Activated naive CD8-positive, alpha-beta T cell treated with anti-CD3 and anti-CD28 coated beads for 36 hours (primary cell): ENCODE measurements at places on chromosomes 6 and 20. TPM values are rescaled to one million over a fixed set of nuclear protein-coding genes. Genes with fewer than 3 reads are reported as not detected.

GRCh38 chr6:106253172-106253571 lies 72.4 kb downstream of the ATG5 start:
- H3K36me3 ChIP-seq: peaks cover 1% of the 10 kb centered on the region
- no peak for DNase-seq
- peaks cover 12% of the 10 kb centered on the region for H3K4me1 ChIP-seq

- H3K36me3 ChIP-seq: peaks cover 4% of the 10 kb centered on the region
- H3K4me1 ChIP-seq: no peaks in the 10 kb centered on the region
- no peak overlapping the region for H3K27ac ChIP-seq
- DNase-seq: no peak
- H3K4me3 ChIP-seq: no peak overlapping the region
Observed at GRCh38 chr6:38174315-38174714, 354.8 kb downstream of the ZFAND3 start.

DNA sequence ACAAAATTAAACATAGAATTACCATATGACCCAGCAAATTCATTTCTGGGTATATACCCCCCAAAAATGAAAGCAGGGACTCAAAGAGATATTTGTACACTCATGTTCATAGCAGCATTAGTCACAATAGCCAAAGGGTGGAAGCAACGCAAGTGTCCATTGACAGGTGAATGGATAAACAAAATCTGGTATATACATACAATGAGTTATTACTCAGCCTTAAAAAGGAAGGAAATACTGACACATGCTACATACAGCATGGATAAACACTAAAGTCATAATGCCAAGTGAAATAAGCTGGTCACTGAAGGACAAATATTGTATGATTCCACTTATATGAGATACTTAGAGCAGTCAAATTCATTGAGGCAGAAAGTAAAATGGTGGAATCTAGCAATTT lies 5.3 kb upstream of the STX11 start:
- H3K4me1 ChIP-seq: peaks cover 4% of the 10 kb centered on the region
- H3K36me3 ChIP-seq: no peaks in the 10 kb centered on the region
- H3K27ac ChIP-seq: no peak overlapping the region
- H3K27me3 ChIP-seq: peaks cover 3% of the 10 kb centered on the region
- DNase-seq: no peak
- no peak overlapping the region for H3K4me3 ChIP-seq

Gene PKHD1
- total RNA-seq: not detected

DNA sequence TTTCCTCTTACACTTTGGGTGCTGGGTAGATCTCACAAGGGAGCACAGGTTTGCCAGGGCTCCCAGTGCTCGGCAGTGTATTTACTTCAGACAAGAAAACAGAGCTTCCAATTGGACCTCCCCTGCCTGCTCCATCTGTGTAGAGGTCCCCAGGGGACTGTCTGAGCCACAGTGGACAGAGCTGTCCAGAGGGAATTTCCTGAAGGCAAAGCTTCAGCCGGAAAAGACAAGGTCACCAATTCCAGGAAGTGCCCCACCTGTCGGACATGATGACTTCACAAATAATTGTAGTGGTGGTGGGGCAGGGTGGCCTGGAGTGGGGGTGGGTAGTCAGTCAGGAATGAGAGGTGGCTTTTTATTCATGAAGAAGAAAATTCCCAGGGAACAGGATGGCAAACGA lies 18.6 kb downstream of the ADGRF5 start:
- no peak overlapping the region for H3K4me3 ChIP-seq
- peaks cover 13% of the 10 kb centered on the region for H3K27me3 ChIP-seq

DNA sequence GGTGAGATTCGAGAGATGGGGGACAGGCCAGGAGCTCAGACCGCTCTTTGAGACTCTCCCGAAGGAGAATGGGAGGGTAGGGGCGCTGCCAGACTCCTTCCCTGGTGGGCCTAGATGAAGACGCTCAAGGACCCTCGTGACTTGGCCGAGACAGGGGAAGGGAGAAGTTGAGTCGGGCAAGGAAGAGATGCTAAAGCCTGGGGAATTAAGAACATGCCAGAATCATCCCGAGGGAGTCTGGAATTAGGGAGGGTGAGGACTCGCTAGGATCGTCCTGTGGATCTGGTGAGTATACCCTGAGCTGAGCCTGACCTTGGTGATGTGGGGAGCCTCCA lies 529 bp downstream of the UBE2C start:
- no peaks in the 10 kb centered on the region for H3K27me3 ChIP-seq
- DNase-seq: no peak
- peaks cover 46% of the 10 kb centered on the region for H3K36me3 ChIP-seq
- peak overlapping the region; percentile 98 for H3K4me3 ChIP-seq
- H3K4me1 ChIP-seq: peaks cover 13% of the 10 kb centered on the region

Gene LAMP5
- not detected for total RNA-seq

DNA sequence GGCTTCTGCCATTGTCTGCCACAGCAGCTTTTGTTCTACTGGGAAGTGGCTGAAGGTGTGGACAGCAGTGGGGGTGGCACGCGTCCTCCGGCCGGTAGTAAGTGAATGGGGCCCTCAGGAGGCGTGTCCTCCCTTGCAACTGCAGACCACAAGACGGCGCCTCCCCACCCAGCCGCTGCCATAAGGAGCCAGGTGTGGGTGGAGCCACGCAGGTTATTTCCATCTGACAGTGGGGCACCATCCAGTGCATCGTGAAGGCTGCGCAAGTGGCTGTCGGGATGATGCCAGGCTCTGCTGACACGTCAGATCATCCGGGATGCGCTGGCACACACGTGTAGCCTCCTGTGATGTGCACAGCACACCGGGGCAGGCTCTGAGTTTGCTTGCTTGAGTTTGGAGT lies 379.7 kb downstream of the CDH4 start:
- H3K27me3 ChIP-seq: no peaks in the 10 kb centered on the region
- no peak for DNase-seq
- H3K36me3 ChIP-seq: no peaks in the 10 kb centered on the region
- no peak overlapping the region for H3K27ac ChIP-seq
- no peaks in the 10 kb centered on the region for H3K4me1 ChIP-seq

Gene ANGPT4
- not detected for total RNA-seq

- H3K4me1 ChIP-seq: peaks cover 24% of the 10 kb centered on the region
- peaks cover 14% of the 10 kb centered on the region for H3K36me3 ChIP-seq
Observed at GRCh38 chr6:41784581-41785171, 2.8 kb upstream of the TOMM6 start.

Gene FHL5
- not detected for total RNA-seq

GRCh38 chr20:18587665-18588573 lies at the start of gene DTD1:
Gene DTD1, plus strand, starts transcription at chr20:18588054. Its CDS starts 19 bp downstream, at chr20:18588073.
- peak within 1 kb of the TSS; percentile 85 for H3K27ac ChIP-seq
- peak within 1 kb of the TSS; percentile 89 for H3K4me3 ChIP-seq
- H3K4me1 ChIP-seq: peaks cover 23% of the 10 kb centered on the region
- peaks cover 4% of the 10 kb centered on the region for H3K27me3 ChIP-seq
- H3K36me3 ChIP-seq: no peaks in the 10 kb centered on the region
- peak; percentile 93 for DNase-seq

DNA sequence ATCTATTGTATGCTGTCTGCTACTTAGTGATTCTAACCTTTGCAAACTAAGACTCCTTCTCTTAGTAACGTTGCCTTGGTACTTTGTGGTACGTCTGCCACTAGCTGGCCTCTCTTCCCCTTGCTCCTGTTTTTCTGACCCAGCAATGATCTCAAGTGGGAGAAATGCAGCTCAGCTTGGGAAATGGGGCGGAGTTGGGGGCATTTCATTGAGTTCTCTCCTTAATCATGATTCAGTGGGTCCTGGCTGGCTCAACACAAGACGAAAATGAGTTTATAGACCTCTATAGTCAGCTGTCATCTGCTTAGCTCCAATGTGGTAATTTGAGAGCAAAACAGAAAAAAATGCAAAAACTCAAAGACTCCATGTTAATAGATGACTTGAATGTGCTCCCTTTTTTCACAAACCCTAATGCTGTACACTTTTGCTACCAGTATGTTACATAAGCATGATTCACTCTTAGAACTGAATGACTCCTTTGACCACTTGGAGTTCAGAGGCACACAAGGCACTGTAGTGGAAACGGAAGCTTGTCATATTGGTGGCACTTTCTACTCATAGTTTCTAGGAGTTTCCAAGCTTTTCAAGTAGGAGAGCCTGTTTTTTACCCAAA lies 55.3 kb upstream of the SOX4 start:
- no peaks in the 10 kb centered on the region for H3K4me1 ChIP-seq
- H3K27ac ChIP-seq: no peak overlapping the region
- peaks cover 8% of the 10 kb centered on the region for H3K27me3 ChIP-seq
- H3K36me3 ChIP-seq: no peaks in the 10 kb centered on the region

DNA sequence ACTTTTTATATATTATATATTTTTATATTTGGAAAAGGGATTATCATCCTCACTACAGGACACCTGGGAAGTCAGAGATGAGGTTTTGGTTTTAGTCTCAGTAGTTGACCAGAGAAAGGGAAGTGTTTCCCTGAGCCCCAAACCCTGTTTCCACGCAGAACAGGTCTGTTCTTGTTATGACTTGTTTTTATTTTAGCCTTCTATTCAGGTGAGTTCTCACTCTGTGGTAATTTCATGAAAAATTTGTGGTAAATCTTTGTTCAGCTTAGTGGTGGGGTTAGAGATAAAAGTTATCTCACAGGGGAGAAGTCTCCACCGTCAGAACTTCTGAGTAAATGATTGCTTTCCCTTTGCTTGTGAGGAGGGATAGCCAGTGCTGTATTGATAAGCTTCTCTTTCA lies 224.9 kb downstream of the FARS2 start:
- H3K4me3 ChIP-seq: no peak overlapping the region
- DNase-seq: no peak
- H3K4me1 ChIP-seq: peaks cover 17% of the 10 kb centered on the region
- no peaks in the 10 kb centered on the region for H3K27me3 ChIP-seq
- H3K36me3 ChIP-seq: peaks cover 5% of the 10 kb centered on the region
- no peak overlapping the region for H3K27ac ChIP-seq

GRCh38 chr6:43970068-43970912 lies 157.0 kb downstream of the MRPL14 start:
- no peak for DNase-seq
- peaks cover 4% of the 10 kb centered on the region for H3K27me3 ChIP-seq
- H3K27ac ChIP-seq: no peak overlapping the region
- no peak overlapping the region for H3K4me3 ChIP-seq
- no peaks in the 10 kb centered on the region for H3K4me1 ChIP-seq

DNA sequence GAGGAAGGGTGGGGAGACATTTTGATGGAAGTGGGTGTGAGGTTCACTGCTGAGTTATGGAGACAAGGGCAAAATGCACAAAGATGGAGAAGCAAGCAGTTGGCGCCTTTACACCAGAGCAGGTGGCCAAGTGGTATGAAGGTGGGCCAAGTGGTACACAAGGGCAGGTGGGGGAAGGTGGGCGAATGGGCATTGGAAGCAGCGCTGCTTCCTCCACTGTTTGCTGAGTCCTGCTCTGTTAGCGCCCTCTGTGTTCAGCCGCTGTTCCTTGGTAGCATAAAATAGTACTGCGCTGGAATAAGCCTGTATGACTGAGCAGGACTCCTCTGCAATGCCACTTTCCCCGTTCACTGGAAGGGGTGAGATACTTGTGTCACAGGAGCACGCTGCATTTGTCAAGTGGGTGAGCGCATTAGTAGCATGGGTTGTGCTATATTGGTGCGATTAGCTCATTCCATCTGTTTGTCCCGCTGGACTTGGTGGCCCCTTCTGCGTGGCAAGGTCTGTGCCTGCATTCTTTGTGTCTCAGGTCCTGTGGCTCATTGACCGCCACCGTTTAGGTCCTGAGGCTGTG lies 116.4 kb downstream of the TOX2 start:
- peaks cover 29% of the 10 kb centered on the region for H3K4me1 ChIP-seq
- no peak overlapping the region for H3K27ac ChIP-seq
- peaks cover 15% of the 10 kb centered on the region for H3K27me3 ChIP-seq
- no peak for DNase-seq

GRCh38 chr6:128515550-128516513 lies 4.6 kb downstream of the PTPRK start:
- H3K4me1 ChIP-seq: peaks cover 16% of the 10 kb centered on the region
- H3K27me3 ChIP-seq: peaks cover 40% of the 10 kb centered on the region
- H3K36me3 ChIP-seq: no peaks in the 10 kb centered on the region

- no peak overlapping the region for H3K27ac ChIP-seq
- no peaks in the 10 kb centered on the region for H3K36me3 ChIP-seq
- H3K4me1 ChIP-seq: peaks cover 8% of the 10 kb centered on the region
Observed at GRCh38 chr6:12485226-12485764, 195.1 kb downstream of the EDN1 start.

Gene GINS1
- total RNA-seq: 33.9 TPM

DNA sequence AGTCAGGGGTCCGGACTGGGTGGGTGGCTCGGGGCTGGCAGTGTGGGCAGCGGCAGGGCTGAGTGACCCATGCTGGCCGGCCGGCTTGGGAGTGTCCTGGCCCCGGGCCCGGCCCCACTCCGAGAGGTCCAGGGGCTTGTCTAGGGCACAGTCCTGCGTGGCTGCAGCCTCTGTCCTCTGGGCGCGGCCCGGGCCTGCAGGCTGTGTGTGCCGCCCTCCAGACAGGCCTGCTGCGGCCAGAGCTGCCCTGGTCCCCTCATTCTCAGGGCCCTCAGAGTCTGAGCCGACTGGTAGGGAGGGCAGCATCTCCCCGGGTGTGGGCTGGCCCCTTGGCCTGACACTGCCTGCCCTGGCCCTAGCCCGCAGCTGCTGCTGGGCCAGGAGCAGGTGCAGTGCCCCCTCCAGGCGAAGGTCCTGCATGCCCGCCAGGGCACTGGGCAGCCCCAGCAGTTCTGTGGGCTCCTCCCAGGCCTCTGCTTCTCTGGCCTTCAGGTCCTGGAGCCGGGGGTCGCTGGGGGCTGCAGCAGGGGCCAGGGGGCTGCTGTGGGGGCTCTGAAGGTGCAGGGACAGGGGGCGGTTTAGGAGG lies 6.9 kb upstream of the CABLES2 start:
- H3K4me3 ChIP-seq: no peak overlapping the region
- H3K36me3 ChIP-seq: no peaks in the 10 kb centered on the region
- peaks cover 4% of the 10 kb centered on the region for H3K4me1 ChIP-seq
- no peak overlapping the region for H3K27ac ChIP-seq
- no peak for DNase-seq
- no peaks in the 10 kb centered on the region for H3K27me3 ChIP-seq

- peak overlapping the region; percentile 42 for H3K27ac ChIP-seq
- H3K4me1 ChIP-seq: peaks cover 22% of the 10 kb centered on the region
Observed at GRCh38 chr20:63705232-63706026, 2.3 kb downstream of the ARFRP1 start.

DNA sequence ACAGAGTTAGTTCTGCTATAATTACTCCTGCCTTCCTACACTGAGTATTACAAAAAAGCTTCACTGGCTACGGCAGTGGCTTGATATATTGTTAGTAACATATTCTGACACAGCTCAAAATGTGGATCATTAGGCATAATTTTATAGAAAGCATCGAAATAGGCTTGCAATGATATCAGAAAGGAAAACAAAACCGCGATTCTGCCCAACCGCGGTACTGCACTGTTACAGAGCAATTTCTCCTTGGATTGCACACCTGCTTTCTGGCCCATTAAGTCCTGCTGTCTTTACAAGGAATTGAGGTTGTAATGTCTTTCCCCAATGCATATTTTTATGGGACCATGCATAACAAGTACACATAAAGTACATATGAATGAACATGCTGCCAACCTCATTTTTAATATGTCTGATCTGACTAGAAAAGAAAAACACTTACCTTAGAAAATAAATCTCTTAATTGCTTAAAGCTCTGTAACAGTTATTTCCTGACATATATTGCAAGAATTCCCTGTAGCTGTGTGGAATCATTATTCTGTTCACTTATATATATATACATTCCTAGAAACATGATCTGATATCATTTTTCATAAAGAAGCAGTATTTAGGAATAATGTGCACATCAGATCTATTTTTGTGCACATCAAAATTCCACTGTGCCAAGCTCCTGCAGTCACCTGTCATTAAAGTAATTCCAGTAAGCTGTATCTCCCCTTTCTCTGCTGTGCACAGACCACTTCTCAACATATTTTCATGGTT lies 763.9 kb downstream of the HACE1 start:
- no peak for DNase-seq
- no peak overlapping the region for H3K27ac ChIP-seq
- no peaks in the 10 kb centered on the region for H3K36me3 ChIP-seq

Gene LRRC1
- total RNA-seq: 2.6 TPM

Gene GJA10
- not detected for total RNA-seq
